Body of pancreas (tissue), 4 donors: ENCODE measurements at places on chromosomes 7 and 10. TPM values are rescaled to one million over a fixed set of nuclear protein-coding genes. Genes with fewer than 3 reads are reported as not detected.

Gene GSTK1
- total RNA-seq = 75.8 TPM

Gene ZNF786
- 5.9 TPM for total RNA-seq

Gene RGR
- total RNA-seq = not detected

GRCh38 chr7:41855798-41856197 is 152.9 kb upstream of the INHBA start:
- no peak for DNase-seq

DNA sequence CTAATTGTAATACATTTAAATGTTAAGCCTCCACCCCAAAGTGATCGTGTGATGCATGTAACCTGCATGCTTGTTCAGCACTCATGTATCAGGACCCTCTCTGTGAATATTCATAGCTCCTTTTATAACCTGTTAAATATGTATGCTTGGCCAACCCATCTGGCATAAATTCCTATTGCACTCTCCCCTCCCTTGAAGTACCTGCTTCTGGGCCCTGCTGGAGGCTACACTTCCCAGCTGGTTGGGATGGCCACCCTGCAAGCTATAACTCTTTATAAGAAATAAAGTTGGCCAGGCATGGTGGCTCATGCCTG is 149.7 kb downstream of the SH2D4B start:
- DNase-seq = no peak

DNA sequence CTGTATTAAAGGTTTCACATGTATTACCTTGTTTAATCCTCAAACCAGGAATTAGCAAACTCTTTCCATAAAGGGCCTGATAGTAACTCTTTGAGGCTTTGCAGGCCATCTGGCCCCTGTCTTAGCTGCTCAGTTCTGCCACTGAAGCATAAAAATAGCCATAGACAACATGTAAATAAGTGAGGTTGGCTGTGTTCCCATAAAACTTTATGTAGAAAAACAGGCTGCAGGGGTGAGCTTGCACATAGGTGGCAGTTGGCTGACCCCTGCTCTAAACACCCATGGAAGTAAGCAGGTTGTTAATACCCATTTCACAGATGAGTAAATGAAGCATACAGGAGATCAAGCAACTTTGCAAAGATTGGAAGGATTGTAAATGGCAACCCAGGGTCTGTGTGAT is 1279.2 kb upstream of the AUTS2 start:
- no peak for DNase-seq
